Skin of body (tissue), 3 donors: ENCODE measurements at places on chromosomes 4 and X. TPM values are rescaled to one million over a fixed set of nuclear protein-coding genes. Genes with fewer than 3 reads are reported as not detected.

The KDR gene
- 32.4 TPM for total RNA-seq

The ANKRD17 gene
- 54.0 TPM for total RNA-seq

- peak; percentile 62 for DNase-seq
Observed at GRCh38 chr4:92305148-92305877, 1.5 kb downstream of the GRID2 start.

DNA sequence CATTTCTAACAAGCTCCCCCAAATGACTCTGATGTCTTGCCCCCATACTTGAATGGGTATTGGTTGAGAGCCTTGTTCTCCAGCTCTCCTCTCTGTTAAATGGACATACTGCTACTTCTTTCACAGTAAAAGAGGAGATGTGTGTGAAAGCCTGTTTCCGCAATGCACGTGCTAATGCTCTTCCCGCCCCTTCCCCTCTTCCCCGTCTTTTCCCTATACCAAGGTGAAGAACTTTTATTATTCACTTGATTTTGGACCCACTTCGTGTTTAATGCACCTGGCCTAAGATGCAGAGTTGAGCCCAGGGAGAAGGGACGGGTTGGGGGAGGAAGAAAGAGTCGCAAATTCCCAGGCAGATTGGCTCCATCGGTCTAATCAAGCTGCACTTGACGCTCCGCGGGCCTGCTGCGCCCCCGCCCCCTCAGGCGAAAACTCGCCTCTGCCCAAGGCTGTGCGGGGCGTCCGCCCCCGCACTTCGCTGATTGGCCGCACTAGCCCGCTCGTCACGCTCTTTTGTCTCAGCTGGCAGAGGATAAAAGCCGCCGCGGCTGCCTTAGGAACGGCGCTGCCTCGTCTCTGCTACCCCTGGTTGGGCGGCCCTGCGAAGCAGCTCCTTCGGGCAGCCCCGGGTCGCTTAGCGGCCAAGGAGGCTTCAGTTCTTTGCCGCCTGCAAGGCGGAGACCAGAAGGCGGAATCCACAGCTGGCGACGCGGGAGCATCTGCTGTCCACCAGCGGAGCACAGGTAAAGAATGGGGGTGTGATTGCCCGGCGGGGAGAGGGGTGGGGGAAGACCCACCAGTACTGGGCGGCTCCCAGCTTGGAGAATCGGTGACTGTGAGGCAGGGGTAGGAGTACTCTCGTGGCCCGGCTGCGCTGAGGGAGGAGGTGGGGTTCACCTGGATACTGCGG lies at the start of gene ZCCHC12:
Gene ZCCHC12, plus strand, starts transcription at position 562 of the 910 bp plus-strand sequence. CDS start 1,421 bp downstream, outside the sequence.
- DNase-seq: peak; percentile 5

DNA sequence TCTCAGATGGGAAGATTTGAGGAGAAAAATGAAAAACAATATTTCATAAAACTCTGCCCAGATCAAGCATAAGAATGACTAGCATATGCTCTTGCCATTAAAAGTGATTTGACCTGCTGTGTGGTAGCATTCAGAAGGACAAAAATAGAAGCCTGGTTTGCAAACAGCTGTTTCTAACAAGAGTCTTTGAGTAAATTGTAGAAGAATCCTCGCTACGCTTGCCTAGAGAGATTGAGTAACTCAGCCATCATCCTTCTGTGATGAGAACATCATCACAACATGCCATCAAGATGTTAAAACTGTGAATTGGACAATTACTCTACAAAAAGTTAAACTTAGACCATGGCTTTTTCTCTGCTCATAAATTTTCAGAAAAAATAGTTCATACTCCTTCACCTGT lies 168.9 kb upstream of the PUDP start:
- peak; percentile 51 for DNase-seq

GRCh38 chrX:49171752-49172279 lies at the start of gene PLP2:
Gene PLP2 (plus strand): TSS chrX:49171898. CDS start chrX:49172001, 103 bp downstream.
- no peak for DNase-seq

GRCh38 chr4:1249148-1249730 lies 309 bp upstream of the CTBP1 start:
- DNase-seq: peak; percentile 75
